ENCODE measurements at places on chromosomes 3 and 15. TPM values are rescaled to one million over a fixed set of nuclear protein-coding genes. Genes with fewer than 3 reads are reported as not detected.

Gene CCDC80
- polyA plus RNA-seq: 0.14 TPM

Gene CIDEC
- polyA plus RNA-seq: 0.80 TPM

Gene CP
- 0.24 TPM for polyA plus RNA-seq

Gene TMEM108
- not detected for polyA plus RNA-seq
